ENCODE measurements at places on chromosomes 2 and 18. TPM values are rescaled to one million over a fixed set of nuclear protein-coding genes. Genes with fewer than 3 reads are reported as not detected.

RGPD3 gene
- not detected for total RNA-seq

STON1 gene
- 1.7 TPM for total RNA-seq

RNF144A gene
- 0.94 TPM for total RNA-seq

ALKAL2 gene
- total RNA-seq = not detected

CTAGE1 gene
- not detected for total RNA-seq

DNA sequence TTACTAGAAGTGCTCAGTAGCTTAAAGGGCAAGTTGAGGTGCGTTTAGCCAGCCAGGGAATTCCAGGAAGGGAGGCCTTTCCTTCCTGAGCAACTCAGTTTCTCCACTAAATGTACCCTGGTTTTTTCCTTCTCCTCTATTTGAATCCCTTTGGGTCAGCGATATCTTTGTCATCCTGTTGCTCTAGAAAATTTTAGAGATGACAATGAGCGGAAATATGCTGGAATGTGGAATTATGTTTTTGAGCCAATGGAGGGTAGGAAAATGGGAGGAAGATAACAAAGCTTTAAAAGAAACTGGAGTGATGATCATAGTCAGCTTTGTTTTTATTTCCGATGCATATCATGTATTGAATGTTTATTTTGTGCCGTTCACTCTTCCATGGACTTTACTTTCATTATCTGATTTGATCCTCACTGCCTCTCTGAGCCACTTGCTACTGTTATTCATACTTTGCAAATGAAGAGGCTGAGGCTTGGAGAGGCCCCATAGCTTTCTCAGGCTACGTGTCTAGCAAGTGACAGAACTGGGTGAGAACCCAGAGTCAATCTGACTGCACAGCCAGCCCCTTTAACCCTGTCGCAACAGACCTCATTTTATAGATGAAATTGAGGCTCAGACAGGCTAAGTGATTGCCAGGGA lies 67.3 kb downstream of the NTSR2 start:
- H3K27ac ChIP-seq = no peak overlapping the region
- no peaks in the 10 kb centered on the region for H3K36me3 ChIP-seq
- peaks cover 59% of the 10 kb centered on the region for H3K27me3 ChIP-seq
- H3K4me1 ChIP-seq = peaks cover 9% of the 10 kb centered on the region

DNA sequence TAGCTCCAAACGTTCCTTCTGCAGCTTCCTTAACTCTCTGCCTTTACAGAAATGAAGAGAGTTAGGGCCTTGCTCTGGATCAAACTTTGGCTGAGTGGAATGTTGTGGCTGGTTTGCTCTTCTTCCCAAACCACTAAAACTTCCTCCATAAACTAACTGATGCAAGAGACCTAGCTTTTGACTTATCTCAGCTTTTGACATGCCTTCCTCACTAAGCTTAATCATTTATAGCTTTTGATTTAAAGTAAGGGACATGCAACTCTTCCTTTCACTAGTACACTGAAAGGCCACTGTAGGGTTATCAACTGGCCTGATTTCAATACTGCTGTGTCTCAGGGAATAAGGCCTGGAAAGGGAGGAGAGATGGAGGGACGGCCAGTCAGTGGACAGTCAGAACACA lies 8.3 kb downstream of the PXDN start:
- peak; percentile 17 for DNase-seq
- peaks cover 19% of the 10 kb centered on the region for H3K4me1 ChIP-seq
- no peak overlapping the region for H3K4me3 ChIP-seq
- H3K27ac ChIP-seq = no peak overlapping the region
- peaks cover 10% of the 10 kb centered on the region for H3K27me3 ChIP-seq

DNA sequence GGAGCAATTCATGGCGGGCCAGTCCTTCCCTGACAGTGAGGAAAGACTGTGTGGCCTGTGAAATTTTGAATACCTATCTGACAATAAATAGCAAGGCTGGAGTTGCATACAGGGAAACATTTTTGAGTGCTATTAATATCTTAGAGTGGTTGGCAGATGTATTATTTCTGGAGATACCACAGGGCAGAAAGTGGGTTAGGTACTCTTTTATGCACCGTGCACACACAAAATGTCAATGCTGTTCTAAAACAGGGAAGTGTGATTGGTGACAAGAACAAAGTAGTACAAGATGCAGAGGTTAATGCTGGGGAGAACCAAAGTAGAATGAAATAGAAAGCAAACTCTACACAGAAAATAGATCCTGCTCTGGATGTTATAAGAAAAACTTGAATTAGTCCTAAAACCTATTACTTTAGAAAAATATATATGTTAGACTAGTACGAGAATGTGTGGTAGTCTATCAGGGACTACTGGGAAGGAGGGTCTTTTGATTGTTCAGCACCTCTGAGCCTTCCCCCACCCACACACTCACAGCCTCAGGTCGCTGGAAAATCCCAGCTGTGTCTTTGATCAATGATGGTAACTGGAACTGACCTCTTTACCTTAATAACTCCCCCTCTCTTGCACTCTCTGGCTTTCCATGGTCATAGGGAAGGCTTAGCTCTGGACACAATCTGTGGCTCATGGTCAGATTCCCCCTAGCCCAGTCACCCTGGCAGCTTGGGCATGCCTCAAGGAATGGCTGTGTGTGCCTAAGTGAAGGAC lies 58.2 kb downstream of the SERPINB8 start:
- no peak for DNase-seq
- H3K27ac ChIP-seq = no peak overlapping the region
- H3K36me3 ChIP-seq = no peaks in the 10 kb centered on the region
- no peak overlapping the region for H3K4me3 ChIP-seq

- H3K36me3 ChIP-seq = 0 out of 2 replicates have a peak, but pooled peaks cover 12% of the 10 kb centered on the region
- peak within 1 kb of the TSS; percentile 38 for H3K27ac ChIP-seq
- peaks cover 13% of the 10 kb centered on the region for H3K4me1 ChIP-seq
- no peaks in the 10 kb centered on the region for H3K27me3 ChIP-seq
- peak; percentile 60 for DNase-seq
Observed at GRCh38 chr2:69893684-69894551, at the start of gene SNRNP27. Gene SNRNP27 (plus strand): TSS chr2:69893956. CDS start chr2:69893985, 29 bp downstream.

DNA sequence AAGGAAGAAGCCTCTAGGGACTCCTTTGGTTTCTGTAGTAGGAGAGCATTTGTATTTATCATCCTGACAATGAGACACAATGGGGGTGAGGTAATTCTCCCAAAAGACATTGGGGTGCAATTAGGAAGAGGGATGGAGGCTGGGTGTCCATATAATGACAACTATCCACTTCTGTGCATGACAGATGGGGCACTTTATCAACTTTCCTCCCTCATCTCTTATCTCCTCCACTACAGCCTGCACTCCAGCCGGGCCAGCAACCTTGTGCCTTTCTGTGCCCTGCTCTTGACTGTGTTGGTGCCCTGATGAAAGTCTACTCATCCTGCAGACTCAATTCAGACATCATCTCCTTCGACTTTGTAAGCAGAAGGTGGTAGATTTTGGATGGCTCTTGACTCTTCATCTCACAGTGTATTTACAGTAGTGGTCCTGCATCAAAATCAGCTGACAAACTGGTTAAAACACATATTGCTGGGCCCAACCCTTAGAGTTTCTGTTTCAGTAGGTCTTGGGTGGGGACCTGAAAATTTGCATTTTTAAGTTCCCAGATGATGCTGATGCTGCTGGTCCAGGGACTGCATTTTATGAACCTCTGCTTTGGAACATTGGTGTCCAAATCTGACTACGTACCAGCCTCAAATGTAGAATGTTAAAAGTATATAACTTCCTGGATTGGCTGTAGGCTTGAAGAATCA lies 40.8 kb upstream of the CFAP36 start:
- H3K27ac ChIP-seq = no peak overlapping the region
- no peaks in the 10 kb centered on the region for H3K27me3 ChIP-seq
- H3K4me1 ChIP-seq = no peaks in the 10 kb centered on the region
- no peak for DNase-seq
- no peaks in the 10 kb centered on the region for H3K36me3 ChIP-seq

- no peaks in the 10 kb centered on the region for H3K36me3 ChIP-seq
- H3K4me1 ChIP-seq = no peaks in the 10 kb centered on the region
- no peak overlapping the region for H3K27ac ChIP-seq
Observed at GRCh38 chr2:133992454-133992853, 261.4 kb upstream of the MGAT5 start.

GRCh38 chr18:51235009-51235789 lies 37.7 kb upstream of the MEX3C start:
- peak overlapping the region; percentile 64 for H3K27ac ChIP-seq
- peaks cover 36% of the 10 kb centered on the region for H3K4me1 ChIP-seq
- H3K36me3 ChIP-seq = no peaks in the 10 kb centered on the region
- peak overlapping the region; percentile 31 for H3K4me3 ChIP-seq
- peak; percentile 26 for DNase-seq

DNA sequence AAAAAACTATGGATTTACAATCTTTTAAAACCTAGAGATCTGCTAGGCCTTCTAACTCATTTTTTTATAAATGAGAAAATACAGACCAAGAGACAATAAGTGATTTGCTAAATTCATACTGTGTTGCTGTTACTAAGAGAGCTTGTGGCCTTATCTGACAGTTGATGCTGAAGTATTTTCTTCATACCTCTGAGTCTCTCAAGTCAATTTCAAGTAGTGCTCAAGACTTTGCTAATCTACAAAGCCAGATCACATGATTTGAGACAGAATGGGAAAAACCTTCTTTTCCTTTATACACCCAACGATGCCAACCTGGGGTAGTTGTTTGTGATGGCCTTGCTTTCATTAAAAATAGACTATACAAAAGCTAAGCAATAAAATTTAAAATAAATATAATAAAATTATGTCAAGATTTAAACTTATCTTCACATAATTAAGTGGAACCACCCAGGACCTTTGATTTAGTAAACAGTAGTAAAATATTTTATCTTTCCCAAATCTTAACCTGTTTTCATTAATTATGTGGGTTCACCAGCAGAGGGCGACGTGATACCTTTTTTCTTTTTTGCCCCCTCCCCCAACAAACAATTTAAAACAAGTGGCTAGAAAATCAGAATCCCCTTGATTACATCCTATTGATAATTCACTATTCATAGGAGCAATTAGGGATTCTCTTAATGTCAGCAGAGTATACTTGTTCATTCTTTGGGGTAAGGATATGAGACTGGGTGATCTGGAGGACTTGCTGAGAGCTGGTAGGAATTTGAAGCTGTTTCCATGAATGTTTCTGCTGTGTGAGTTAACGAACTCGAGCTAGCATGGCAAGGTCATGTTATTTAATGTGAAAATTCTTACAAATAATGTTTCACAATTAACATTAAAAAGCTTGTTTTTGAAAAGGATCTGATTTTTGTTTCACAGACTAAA lies 49.6 kb upstream of the SLC5A7 start:
- DNase-seq = peak; percentile 3
- no peaks in the 10 kb centered on the region for H3K36me3 ChIP-seq
- no peak overlapping the region for H3K27ac ChIP-seq
- no peak overlapping the region for H3K4me3 ChIP-seq
- peaks cover 19% of the 10 kb centered on the region for H3K27me3 ChIP-seq
- H3K4me1 ChIP-seq = no peaks in the 10 kb centered on the region

DNA sequence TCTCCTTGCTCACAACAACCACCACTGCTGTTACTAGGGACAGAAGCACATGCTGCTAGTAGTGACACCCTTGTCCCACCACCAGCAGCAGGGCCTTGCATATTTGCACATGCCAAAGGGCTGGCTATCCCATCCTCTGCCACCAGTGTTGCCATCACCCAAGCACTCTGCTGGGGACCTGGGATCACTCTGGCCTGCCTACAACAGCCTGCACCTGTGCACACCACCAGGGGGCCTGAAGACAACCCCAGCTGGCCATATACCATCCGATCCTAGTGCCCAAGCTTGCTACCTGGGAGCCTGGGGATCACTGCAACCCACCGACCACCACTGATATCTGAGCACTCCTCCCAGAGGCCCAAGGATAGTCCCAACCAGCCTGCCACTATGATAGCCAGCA lies 99.9 kb upstream of the FANCL start:
- H3K4me1 ChIP-seq = no peaks in the 10 kb centered on the region
- H3K27me3 ChIP-seq = no peaks in the 10 kb centered on the region
- H3K4me3 ChIP-seq = no peak overlapping the region
- no peak for DNase-seq

DNA sequence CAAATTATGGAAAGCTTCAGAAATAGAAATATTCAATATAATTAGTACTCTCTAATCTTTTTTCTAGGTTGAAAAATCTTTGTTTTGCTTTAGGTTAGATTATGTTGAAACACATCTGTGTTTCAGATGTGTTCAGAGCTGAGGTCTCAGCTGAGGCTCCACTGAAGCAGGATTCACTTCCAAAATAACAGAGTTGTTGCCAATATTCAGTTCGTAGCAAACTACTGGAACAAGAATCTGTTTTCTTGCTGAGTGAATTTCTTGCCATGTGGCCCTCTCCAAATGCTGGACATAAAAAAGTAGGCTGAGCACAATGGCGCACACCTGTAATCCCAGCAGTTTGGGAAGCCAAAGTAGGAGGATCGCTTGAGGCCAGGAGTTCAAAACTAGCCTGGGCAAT lies 8.7 kb downstream of the PHOSPHO2 start:
- H3K4me3 ChIP-seq = no peak overlapping the region
- H3K27ac ChIP-seq = no peak overlapping the region
- DNase-seq = no peak
- H3K27me3 ChIP-seq = no peaks in the 10 kb centered on the region

- H3K27me3 ChIP-seq = no peaks in the 10 kb centered on the region
- DNase-seq = no peak
- no peaks in the 10 kb centered on the region for H3K4me1 ChIP-seq
- H3K36me3 ChIP-seq = no peaks in the 10 kb centered on the region
Observed at GRCh38 chr18:10131460-10132395, 217.9 kb downstream of the VAPA start.

- peaks cover 71% of the 10 kb centered on the region for H3K27me3 ChIP-seq
- DNase-seq = no peak
- no peak overlapping the region for H3K4me3 ChIP-seq
- H3K36me3 ChIP-seq = no peaks in the 10 kb centered on the region
Observed at GRCh38 chr2:100417711-100418124, 250 bp upstream of the CHST10 start.

GRCh38 chr18:56627991-56628390 lies 10.4 kb downstream of the TXNL1 start:
- H3K4me1 ChIP-seq = no peaks in the 10 kb centered on the region
- no peaks in the 10 kb centered on the region for H3K27me3 ChIP-seq
- peaks cover 36% of the 10 kb centered on the region for H3K36me3 ChIP-seq
- DNase-seq = no peak

DNA sequence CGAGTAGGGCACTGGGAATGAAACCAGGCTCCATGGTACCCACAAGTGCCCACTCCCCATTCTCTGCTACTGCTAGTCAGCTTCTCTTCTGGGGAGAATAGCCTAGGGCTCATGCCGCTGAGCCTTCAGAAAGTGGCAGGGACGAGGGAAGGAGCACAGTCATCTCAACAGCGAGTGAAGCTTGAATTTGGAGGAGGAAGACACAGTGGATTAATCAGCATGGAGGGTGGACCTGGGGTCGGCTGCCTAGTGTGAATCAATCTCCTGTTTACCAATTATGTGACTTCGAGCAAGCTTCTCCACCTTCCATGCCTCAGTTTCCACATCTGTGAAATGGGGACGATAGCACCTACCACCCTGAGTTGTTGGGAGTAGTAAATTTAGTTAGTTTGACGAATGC lies 157.0 kb downstream of the SEPTIN10 start:
- no peak overlapping the region for H3K27ac ChIP-seq
- no peak overlapping the region for H3K4me3 ChIP-seq
- H3K4me1 ChIP-seq = no peaks in the 10 kb centered on the region
- no peaks in the 10 kb centered on the region for H3K36me3 ChIP-seq
